ENCODE measurements at places on chromosomes 13 and 19.

- no peak for DNase-seq
These were observed 432.3 kb downstream of the RFC3 start for GRCh38 chr13:34250151-34250670.

DNA sequence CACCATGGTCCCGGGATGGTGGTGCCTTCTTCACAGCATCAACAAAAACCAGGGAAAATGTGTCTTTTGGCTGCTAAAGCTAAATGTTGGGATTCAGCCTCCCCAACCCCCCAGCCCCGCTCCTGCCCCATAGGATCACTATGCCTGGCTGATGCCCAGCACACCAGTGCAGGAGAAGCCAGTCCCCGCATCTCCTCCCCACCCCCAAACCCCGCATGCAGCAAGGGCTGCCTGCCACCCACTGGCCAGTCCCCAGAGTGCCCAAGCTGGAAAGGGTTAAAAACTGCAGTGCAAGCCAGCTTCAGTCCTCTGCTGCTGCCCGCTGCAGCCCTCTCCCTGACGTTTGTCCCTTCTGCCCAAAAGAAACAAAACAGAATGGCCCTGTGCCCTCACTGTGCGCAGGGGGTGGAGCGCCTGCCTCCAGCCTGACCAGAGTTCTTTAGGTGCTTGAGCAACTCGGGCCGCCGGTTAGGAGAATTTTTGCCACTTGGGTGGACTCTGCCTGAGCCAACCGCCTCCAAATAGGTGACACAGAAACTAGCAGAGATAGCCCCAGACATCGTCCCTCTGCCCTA, 3.7 kb downstream of the CALM3 start:
- no peak for DNase-seq

DNA sequence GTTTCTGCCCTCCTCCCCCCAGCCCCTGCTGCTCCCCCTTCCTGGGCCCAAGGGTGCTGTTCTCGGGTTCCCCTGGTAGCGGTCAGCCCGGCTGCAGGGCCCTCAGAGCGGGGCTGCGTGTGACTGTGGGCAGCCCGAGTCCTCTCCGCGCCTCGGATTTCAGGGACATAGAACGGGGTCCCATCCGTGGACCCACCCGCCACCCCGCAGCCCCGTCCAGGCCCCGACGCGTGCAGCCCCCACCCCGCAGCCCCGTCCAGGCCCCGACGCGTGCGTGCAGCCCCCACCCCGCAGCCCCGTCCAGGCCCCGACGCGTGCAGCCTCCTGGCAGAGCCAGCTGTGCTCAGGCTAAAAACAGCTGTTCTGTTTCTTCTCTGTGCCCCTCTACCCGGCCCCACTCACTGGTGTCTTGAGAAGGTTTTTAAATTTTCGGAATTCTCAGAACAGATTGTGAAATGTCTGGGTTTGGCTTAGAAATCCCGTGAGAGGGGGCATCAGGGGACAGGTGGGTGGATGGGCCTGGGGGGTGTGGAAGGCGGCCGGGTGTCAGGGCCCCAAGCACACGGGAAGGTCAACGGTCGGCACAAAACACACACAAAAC, 5.5 kb upstream of the PRTN3 start:
- DNase-seq = no peak

- DNase-seq = no peak
These were observed 114.3 kb upstream of the SERP2 start for GRCh38 chr13:44259045-44260027.

- DNase-seq = no peak
These were observed 3.2 kb upstream of the IL17D start for GRCh38 chr13:20700288-20700687.

DNA sequence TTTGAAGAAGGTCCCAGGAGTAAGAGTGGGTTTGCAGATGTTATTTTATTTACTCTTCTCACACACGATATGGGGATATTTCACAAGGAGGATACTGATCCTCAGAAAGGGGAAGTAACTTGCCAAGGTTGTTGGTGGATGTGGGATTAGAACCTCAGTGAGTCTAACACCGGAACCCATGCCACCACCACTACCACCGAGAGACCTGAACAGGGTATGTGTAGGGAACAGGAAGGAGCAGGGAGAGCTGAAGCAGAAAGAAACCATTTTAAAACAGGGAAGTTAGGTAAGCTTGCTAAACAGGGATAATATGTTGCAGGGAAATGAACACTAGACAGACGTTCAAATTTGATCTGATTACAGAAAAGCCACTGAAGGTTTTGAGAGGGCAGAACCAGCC, 11.6 kb upstream of the CEACAM3 start:
- no peak for DNase-seq

DNA sequence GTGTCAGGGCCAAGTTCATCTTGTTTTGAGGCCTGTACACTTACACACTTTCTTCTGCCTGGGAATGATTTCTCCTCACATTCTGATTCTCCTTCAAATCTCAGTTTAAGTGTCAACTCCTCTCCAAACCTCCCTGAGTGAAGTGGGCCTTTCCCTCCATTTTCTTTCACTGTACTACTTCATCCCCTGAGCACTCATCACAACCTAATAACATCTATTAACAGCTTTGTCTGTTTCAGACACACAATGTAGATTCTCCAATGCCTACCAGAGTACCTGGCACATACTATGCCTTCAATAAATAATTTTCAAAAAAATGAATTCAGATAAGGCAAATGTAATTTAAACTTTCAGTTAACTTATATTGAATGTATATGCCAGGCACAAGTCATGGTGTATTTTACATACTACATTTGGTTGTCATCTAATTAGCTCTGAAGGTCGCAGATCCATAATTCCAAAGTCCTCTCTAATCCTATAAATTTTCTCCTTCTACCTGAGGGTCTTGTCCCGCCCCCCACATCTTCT, 357 bp upstream of the COG6 start:
- DNase-seq = no peak

- DNase-seq = no peak
These were observed 44.2 kb downstream of the WASF3 start for GRCh38 chr13:26601669-26602068.

DNA sequence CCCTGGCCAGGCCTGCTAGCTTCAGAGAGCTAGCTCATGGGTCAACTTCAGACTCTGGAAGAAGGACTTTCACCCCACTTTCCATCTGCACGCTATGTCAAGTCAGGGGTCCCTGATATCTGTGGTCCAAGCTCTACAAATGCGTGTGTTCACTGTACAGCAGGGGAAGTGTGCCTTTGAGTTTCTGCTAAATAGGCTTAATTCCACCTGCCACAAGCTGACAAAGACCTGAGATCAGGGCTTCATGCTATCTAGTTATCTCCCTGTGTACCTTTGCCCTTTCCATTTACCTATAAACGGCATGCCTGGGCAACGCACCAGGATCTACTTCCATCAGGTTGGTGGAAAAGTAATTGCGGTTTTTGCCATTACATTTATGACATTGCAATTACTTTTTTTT, 10.7 kb upstream of the SULT2A1 start:
- no peak for DNase-seq

DNA sequence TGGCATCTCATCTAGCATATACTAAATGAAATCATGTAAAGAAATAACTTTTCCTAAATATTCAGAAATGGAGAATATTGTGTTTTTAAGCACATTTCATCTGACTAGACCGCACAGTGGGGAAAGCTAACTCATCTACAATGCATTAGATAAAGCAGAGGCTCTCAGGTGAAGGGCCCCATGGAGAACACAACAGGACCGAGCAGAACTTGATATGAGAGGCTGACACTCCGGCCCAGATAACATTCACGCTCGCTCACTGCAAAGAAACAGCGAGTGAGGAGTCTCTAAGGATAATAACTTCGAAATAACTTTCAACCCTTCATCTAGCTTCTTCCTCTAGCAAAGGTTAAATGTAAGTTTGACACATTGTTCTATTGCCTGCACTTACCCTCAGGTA, 130.6 kb downstream of the PCDH9 start:
- DNase-seq = no peak

- no peak for DNase-seq
These were observed 151.4 kb downstream of the PDS5B start for GRCh38 chr13:32737679-32738078.

- no peak for DNase-seq
These were observed 27.6 kb downstream of the CPT1C start for GRCh38 chr19:49718511-49718910.

GRCh38 chr19:11293433-11294389, 2.2 kb upstream of the TSPAN16 start:
- peak; percentile 63 for DNase-seq

DNA sequence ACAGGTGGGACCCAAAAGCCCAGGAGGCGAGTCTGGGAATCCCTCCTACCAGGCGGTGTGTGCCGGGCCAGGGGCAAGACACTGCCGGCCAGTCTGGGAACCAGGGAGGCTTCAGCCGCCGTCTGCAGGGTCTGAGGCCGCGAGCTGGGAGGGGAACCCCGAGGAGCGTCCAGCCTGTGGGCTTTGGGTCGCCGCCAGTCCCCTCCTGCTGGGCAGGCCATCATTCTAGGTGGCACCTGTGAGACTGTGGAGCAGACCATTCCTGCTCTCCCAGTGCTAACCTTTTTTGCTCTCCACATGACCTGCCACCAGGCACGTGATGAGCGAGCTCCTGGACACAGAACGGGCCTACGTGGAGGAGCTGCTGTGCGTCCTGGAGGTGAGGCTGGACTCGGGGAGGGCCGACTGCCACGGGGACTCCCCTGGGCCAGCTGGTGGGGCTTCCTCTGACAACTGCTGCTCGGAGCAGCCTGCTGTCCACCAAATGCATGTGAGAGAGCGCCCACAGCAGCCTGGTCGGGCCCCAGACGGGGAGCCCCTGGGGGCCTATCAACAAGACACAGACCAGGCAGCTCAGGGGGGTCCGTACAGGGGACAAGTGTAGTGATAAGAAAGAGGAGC, 24.6 kb upstream of the F7 start:
- DNase-seq = no peak

DNA sequence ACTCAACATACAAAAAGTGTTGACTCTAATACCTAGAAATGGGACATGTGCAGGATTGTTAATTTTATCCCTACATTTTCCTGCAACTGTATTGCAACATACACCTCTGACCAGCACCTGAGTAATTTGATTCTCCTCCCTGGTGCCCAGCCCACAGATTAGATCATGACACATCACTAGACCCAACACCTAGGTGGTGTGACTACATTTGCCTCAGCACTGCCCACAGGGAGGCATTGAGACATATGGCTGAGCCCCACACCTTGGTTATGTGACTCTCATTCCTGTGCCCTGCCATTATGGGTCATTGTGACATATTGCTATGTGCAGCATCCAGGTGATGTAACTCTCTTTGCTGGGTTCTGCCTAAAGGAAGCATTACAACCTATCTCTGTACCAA, 13.2 kb upstream of the ZNF254 start:
- DNase-seq = no peak

DNA sequence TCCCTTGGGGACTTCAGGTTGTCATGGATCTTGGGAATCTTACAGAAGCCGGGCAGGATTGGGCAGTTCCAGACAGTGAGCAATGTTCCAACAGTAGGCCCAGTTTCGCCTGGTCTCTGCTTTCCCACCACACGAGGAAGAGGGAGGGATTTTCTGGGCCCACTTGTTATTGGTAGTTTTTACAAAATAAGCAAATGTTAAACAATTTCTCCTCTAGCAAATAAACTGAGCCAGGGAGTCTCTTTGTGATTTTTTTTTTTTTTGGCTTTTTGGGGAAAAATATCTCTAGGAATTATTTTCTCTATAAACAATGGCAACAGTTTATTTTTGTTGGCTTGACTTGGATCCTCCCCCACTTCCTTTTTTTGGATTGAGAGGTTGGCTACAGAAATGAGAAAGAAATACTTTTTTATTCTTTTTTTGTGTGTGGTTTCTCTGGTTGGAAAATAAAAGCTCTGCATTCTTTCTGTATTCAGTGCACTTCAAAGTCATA, 89.3 kb downstream of the TM9SF2 start:
- DNase-seq = no peak

GRCh38 chr13:104592127-104592526, 1525.9 kb upstream of the SLC10A2 start:
- DNase-seq = no peak

DNA sequence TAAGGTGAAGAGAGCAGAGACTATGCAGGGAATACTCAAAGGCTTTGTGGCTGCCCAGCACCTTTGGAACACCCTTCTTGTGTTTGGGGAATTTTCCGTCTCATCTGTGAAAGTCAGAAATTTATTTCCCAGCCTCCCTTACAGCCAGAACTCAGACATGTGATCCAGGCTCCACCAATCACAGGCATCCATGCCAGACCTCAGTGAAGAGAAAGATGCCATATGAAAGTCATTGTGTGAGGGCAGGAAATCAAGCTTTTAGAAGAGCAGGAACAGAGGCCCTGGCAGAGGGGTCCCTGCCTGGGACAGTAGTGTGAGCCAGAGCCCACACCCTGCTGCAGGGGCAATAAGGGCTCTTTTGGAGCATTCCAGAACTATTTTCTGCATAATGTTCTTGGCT, 12.1 kb downstream of the CCDC70 start:
- no peak for DNase-seq

DNA sequence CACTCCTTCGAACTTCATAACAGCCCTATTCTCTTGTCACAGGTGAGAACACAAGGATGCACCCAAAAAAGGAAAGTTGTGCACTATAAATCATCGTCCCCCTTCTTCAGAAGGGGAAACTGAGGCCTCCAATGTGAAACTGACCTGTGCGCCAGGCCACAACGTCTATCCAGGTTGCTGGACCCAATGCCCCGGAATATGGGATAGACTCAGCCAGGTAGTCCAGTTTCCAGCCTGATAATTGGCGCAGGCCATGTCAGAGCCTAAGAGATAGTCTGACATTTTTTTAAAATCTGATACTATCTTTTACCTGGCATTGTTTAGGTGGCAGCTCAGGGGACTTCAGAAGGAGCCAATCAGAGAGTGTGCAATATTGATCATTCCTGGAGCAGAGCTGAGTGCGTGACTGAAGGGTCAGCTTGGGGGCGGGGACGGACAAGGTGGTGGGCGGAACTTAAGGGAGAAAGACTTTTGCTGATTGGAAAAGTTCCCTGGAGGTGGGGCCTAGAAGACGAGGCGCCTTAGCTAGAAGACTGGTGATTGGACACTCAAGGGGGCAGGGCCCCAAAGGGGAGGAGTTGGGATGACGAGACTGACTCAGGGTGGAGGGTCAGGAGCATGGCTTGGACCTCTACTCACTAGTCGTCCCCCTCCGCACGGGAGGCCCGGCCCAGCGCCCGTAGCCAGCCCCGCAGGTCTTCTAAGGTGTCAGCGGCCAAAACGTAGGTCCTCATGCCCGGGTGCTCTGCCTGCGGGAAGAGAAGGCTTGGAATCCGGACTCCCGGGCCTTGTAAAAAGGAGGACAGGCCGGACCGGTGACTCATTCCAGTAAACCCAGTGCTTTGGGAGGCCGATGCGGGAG, 8.5 kb downstream of the PLEKHA4 start:
- DNase-seq = no peak

- DNase-seq = no peak
These were observed 204.9 kb upstream of the KL start for GRCh38 chr13:32811297-32811800.

- DNase-seq = no peak
These were observed 16.5 kb downstream of the LSM4 start for GRCh38 chr19:18306209-18306887.
